Myocyte (in vitro differentiated cells): ENCODE measurements at places on chromosomes 2 and 18. TPM values are rescaled to one million over a fixed set of nuclear protein-coding genes. Genes with fewer than 3 reads are reported as not detected.

The CPO gene
- total RNA-seq, result not detected in 2 replicates

The LIMS2 gene
- total RNA-seq, result 6.9 and 8.8 TPM in 2 replicates

The ARHGAP15 gene
- total RNA-seq, result not detected in 2 replicates

The IL36RN gene
- total RNA-seq, result not detected in 2 replicates
